ENCODE measurements at places on chromosomes 7 and 10.

GRCh38 chr10:22029445-22030236 is 26.1 kb upstream of the DNAJC1 start:
- no peak for DNase-seq

DNA sequence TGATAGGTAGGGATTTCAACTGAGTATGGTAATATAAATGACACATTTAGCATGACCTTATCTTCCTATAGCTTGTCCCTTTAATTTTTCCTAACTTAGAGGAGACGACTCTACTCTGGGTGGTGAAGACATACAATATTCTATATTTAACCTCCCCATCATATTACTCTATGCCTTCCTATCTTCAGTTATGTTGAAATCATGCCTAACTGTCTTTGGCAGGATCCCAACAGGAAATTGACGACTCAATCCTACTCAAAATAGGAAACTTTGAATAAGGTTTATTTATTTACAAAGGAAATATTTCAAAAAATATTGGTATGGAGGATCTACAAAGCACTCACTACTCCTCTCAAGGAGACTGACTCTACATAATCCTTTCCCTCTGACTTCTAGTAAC is 24.1 kb upstream of the SEMA3A start:
- DNase-seq: no peak

- DNase-seq: no peak
Measured at GRCh38 chr10:125082881-125083575, 77.3 kb downstream of the CTBP2 start.

DNA sequence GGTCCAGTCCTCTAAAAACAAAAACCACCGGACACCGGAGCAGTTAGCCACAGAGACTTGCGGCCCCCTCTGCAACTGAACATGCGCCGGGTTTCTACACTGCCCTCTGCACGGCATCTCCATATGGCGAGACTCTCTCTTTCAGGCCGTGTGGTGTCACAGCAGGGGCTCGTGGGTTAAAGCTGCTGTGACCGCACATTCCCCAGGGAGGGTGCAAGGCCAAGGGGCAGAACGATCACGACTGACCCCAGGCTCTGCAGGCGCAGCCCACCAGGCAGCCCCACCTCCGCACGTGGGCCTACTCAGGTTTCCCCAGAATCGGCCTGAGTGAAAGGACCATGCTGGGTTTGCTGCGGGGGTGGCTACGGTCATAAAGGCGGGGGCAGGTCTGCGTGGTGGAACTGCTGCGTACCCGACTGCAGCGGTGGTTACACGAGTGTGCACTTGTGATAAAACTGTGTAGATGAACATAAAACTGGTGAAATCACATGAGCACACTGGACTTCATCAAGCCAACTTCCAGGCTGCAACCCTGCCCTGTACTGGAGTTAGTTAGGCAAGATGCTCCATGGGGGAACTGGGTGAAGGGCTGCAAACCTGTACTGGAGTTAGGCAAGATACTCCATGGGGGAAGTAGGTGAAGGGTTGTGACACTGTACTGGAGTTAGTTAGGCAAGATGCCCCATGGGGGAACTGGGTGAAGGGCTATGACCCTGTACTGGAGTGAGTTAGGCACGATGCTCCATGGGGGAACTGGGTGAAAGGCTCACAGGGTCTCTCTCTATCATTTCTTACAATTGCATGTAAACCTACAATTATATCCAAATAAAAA is 81.4 kb upstream of the PPP2R2D start:
- no peak for DNase-seq

GRCh38 chr7:90409667-90410066 is 6.4 kb downstream of the CLDN12 start:
- DNase-seq: no peak

DNA sequence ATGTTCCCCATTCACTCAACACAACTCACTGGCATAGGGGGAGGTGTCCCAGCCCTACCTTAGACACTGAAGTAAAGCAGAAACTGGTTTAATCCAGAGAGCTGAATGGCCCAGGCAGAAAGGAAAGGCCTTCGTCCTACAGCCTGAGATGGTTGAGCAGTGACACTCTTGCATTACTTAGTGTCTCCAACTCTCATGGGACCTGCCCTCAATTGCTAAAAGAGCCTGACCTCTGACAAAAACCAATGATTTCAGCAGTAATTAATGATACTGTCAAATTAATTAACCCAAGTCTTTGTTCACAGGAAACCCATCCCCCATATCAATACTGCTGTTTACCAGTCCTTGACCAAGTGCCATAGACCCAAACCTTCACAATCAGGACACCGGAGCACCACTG is 48.6 kb downstream of the ICA1 start:
- no peak for DNase-seq

- no peak for DNase-seq
Measured at GRCh38 chr10:43715334-43715733, 66.7 kb upstream of the ZNF32 start.

DNA sequence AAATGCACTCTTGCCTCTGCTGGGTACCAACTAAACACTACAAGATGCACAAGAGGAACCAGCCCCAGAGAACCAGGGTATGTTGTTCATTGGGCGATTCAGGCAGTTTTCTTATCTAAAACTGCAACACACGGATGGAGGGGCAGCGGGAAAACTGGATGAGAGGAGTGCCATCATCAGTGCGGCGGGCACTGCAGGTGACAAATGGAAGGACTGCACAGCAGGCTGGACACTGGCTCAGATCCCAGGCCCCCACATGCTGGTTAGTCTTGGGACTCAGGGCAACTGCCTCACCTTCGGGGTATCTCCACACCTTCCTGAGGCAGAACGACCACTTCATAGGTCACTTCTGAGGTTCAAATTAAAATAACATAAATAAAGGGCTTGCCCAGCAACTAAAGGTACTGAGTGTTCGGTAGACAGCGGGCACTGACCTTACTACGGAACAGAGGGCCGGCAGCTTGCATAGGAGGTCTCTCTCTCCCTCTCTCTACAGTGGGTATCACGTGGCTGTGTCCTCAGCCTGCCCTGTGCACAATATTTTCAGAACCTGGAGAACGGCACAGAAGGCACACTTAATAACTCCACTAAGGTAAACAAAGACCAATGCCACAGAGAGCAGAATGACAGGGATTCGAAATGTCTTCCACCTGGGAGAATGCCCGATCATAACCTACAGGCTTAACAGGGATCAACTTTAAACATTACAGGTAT is 72.1 kb downstream of the GRB10 start:
- DNase-seq: no peak

DNA sequence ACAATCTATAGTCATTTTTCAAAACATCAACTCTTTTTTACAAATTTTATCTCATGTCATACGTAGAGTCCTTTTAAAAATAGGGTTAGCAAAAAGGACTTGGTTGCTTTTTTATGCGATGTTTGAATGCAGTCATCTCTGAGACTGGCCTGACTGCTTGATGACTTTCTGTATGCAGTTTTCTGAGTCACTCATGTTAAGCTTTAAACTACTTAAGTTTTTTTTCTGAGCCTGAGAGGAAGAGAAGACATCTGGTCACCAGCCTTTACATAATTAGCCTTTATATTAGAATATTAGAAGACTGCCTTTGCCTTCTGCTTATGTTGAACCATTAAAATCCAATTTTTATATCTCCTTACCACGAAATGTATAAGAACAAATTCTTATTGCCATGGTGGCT is 834.4 kb upstream of the MBL2 start:
- DNase-seq: no peak

- no peak for DNase-seq
Measured at GRCh38 chr7:158446706-158447105, 140.9 kb downstream of the PTPRN2 start.

DNA sequence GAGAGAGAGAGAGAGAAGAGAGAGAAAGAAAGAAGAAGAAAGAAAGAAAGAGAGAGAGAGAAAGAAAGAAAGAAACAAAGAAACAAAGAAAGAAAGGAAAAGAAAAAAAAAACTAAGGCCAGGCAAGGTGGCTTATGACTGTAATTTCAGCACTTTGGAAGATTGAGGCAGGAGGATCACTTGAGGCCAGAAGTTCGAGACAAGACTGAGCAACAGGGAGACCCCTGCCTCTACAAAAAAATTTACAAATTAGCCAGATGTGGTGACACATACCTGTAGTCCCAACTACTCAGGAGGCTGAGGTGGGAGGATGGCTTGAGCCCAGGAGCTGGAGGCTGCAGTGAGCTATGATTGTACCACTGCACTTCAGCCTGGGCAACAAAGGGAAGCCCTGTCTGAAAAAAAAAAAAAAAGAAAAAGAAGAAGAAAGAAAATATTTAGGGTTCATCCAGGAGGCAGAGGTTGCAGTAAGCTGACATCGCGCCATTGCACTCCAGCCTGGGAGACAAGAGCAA is 2.8 kb downstream of the SERPINE1 start:
- DNase-seq: no peak

- no peak for DNase-seq
Measured at GRCh38 chr10:91590142-91590903, 42.5 kb downstream of the PPP1R3C start.

DNA sequence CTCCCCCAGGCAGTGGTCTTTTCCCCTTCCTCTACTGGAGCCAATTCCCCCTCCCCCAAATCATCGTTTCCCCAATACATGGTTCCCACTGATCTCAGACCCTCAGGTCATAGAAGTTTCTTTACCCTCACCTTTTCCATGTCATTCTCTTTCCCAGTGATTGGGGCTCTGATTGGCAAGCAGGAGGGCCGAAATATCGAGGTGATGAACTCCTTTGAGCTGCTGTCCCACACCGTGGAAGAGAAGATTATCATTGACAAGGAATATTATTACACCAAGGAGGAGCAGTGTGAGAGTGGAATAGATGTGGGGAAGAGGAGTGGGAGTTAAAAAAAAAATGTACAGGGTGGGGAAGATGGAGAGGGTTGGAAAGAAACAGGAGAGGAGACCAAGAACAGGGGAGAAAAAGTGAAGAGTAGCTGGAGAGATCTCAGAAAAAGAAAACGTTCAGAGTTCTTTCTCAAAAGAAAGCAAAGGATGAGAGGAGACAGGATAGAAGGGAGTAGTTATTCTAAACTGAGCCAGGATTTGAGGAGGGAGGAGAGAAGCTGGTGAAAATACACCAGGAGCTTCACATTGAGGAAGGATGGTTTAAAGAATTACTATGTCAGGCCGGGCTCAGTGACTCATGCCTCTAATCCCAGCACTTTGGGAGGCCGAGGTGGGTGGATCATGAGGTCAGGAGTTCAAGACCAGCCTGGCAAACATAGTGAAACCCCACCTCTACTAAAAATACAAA is 858 bp downstream of the COPS6 start:
- DNase-seq: no peak

GRCh38 chr7:22633286-22633953 is 93.6 kb upstream of the IL6 start:
- no peak for DNase-seq

GRCh38 chr10:71082960-71083715 is 129.2 kb upstream of the UNC5B start:
- no peak for DNase-seq

DNA sequence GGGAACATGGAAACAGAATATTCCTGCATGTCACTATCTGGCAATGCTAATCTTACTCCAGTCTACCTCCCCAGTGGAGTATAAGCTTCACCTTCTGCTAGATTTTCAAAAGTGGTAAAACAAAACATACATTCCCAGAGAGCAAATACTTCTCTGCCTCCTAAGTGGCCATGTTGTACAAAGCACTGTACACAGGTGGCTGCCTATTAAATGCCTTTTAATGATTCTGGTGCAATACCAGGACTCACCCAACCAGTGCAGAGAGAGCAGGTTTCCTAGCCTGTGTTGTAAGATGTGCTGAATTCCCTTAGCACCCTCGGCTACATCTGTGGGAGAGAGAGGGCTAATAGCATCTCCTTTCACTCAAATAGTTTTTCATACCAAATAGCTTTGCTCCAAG is 684.3 kb upstream of the NRP1 start:
- no peak for DNase-seq

- no peak for DNase-seq
Measured at GRCh38 chr10:48279081-48279751, 4.7 kb upstream of the FRMPD2 start.

DNA sequence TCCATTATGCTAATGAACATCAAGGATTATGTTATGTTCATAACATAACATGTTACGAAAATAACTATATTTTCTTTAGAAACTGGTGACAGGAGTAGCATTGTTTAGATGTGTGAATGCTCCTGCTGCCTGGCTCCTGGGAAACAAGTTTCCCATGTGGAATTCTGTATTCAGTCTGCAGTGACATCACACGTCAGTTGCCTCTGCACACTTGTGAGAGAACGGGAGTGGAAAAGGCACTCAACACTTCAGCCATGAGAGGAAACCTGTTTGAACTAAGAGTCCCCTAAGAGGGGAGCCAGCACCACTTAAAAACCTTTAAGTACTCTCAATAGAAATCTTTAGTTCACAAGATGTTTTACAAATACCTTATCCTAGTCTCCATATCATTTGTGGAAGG is 140.3 kb upstream of the FAM20C start:
- no peak for DNase-seq

- no peak for DNase-seq
Measured at GRCh38 chr10:63718421-63718820, 197.2 kb downstream of the REEP3 start.

DNA sequence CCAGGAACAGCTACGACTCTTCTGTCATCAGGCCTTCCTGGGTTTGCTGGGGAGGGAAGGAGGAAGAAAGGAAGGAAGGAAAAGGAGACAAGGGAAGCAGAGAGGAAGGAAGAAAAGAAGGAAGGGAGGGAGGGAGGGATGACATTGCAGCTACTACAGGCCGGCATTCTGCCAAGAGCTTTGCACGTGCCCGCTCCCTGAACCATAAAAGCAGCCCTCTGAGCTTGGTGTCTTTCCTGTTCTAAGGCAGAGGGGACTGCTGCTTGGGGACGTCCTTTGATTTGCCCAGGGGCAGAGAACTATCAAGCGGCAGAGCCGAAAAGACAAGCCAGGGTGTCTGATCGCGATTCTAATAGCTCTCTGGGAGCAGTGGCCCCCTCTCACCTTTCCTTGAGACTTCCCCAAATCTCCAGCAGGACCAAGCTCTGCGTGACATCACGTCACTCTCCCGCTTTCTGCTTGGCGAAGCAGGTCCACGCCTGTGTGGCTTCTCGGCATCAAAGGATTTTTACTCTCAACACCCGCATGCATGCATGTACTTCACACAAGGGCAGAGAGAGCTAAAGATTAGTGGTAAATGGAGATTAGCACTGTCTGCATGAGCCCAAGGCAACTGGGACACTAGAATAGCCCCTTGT is 167.8 kb upstream of the AUTS2 start:
- DNase-seq: no peak

DNA sequence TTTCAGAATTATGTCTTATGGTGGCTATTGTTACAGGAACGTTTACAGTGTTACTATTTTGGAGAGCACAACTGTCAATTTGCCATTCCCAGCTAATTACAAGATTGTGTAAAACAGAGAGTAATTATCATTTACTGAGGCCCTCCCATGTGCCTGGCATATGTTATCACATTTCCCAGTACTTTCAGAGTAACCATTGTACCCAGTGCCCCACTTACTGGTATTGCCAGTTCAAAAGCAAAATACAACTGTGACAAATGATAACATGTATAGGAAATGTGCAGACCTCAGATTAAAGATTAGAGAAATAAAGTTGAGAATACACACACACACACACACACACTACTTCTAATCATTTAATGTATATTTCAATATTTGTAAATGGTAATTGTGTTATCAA is 572.5 kb downstream of the POM121L12 start:
- no peak for DNase-seq

- no peak for DNase-seq
Measured at GRCh38 chr10:100741378-100742075, 3.9 kb upstream of the PAX2 start.

- DNase-seq: no peak
Measured at GRCh38 chr10:85430991-85431390, 935.6 kb downstream of the GRID1 start.

GRCh38 chr7:43630482-43630881 is 47.6 kb downstream of the STK17A start:
- DNase-seq: no peak

- DNase-seq: no peak
Measured at GRCh38 chr7:3791327-3791726, 490.3 kb downstream of the SDK1 start.

Data from T-helper 9 cell (primary cell).